ENCODE measurements at places on chromosomes 1 and 21.

DNA sequence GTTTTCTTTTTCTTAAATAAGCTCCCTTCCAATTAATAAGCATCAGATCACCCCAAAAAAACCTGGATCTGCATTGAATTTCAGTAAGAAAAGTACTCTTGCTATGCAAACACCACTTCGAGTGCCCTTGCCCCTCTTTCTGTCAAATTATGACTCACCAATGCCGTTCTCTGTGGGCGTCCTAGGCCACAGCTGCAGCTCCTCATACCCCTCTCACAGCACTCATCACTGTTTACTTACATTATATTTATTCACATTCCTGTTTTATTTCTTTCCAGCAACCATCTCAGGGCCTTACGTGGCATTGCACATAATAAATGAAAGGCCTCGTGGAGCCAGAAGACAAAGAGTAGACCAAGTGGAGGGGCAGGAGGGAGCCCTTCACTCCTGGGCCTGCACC is 99.1 kb upstream of the CTTNBP2NL start:
- peak; percentile 7 for DNase-seq

DNA sequence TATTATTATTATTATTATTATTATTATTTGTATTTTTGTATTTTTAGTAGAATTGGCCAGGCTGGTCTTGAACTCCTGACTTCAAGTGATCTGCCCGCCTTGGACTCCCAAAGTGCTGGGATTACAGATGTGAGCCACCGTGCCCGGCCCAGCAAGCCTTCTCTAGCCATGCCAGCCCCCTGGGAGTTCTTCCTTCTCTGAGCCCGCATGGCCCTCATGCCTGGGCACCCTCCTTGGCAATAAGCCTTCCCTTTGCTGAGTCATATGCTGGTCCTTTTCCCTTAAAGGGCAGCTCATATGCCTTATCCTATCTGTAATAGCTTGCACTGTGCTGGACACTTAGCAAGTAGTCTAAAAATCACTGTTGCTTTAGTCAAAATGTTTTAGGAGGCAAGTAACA is 8.5 kb upstream of the NBL1 start:
- DNase-seq = no peak

- no peak for DNase-seq
These were observed 14.8 kb upstream of the GPR88 start for GRCh38 chr1:100523038-100523652.

- DNase-seq = no peak
These were observed 618 bp downstream of the CLCC1 start for GRCh38 chr1:108962681-108963051.

DNA sequence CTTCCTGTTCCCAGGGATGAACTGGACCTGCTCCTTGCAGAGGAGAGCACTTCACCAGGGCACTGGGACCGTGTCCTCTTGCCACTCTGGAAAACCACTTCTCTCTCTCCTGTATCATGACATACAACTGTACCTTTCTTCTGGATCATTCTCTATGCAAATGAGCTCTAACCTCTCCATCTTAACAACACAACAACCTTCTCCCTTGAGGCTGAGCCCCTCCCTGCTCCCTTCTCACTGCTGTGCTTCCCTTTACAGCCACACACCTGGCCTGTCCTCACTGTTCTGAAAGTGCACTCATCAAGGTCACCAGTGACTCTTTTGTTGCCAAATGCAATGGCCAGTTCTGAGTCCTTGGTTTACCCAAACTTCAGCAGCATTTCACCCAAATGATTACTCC is 54.5 kb upstream of the MRPS6 start:
- DNase-seq = no peak

Measured in AG08396 (cell line).